Eye (tissue), 1 donor: ENCODE measurements at places on chromosomes 3 and 15.

DNA sequence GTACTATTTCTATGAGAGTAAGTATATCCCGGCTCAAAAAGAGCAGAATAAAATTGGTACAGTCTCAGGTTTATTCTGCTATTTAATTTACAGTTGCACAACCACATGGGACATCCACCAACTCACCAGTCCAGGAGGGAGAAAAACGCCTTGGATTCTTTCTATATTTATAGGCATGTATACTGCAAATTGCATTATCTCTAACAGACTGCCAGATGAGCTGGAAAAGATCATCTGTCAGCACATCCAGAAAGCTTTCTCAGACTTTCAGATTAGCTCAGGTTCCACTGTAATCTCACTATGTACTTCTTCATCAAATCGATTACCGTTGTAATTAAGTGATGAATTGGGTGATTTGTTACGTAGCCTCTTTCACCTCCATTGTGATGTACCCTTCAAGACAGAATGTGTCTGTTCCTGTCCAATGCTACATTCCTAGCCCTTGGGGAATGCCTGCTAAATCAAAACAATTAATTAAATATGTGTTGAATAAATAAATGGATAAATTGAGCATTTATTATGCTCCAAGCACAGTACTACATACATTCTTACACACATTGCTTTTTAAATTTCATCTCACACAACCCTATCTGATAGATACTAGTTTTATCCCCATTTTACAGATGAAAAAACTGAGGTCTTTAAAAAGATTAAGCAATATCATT is 38.1 kb upstream of the TMC3 start:
- peak; percentile 19 for DNase-seq

DNA sequence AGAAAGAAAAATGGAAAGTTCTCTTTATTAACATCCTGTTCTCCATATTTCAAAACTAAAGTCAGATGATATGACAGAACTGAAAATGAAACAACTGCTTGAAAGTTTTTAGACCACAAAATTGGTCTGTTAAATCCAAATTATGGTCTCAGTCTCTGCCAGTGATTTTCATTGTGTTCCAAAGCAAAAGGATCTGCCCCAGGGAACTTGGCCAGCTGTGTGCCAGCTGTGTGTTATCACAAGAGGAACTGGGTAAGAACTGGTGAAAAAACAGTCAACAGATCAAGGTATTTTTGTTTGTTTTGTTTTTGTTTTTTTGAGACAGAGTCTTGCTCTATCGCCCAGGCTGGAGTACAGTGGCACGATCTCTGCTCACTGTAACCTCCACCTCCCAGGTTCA is 323.3 kb downstream of the CTNNB1 start:
- DNase-seq, result no peak

GRCh38 chr3:24191801-24192403 is 246.8 kb downstream of the NR1D2 start:
- DNase-seq, result no peak

- no peak for DNase-seq
These were observed 153.2 kb downstream of the UNC13C start for GRCh38 chr15:54131410-54131809.

DNA sequence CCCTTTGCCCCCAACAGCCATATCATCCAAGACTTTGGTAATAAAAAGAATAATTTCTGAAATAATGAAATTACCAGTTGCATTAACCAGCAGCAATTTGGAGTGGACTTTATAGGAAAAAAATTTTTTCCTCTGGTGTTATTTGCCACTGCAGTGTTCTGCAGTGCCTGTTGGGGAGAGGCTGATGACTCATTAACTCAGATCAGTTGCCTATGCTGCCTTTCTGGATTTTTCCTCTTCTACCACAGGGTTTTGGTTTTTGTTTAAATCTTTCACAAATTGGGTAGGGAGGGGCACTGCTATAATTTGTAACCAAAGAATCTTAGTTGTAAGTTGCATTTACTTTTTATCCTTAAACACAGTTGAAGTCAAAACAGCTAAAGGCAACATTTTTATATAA is 22.7 kb downstream of the ATP6V1A start:
- DNase-seq, result no peak

- no peak for DNase-seq
These were observed 20.6 kb upstream of the IL20RB start for GRCh38 chr3:136937175-136937574.

- no peak for DNase-seq
These were observed 10.0 kb upstream of the INO80 start for GRCh38 chr15:41125931-41126642.

DNA sequence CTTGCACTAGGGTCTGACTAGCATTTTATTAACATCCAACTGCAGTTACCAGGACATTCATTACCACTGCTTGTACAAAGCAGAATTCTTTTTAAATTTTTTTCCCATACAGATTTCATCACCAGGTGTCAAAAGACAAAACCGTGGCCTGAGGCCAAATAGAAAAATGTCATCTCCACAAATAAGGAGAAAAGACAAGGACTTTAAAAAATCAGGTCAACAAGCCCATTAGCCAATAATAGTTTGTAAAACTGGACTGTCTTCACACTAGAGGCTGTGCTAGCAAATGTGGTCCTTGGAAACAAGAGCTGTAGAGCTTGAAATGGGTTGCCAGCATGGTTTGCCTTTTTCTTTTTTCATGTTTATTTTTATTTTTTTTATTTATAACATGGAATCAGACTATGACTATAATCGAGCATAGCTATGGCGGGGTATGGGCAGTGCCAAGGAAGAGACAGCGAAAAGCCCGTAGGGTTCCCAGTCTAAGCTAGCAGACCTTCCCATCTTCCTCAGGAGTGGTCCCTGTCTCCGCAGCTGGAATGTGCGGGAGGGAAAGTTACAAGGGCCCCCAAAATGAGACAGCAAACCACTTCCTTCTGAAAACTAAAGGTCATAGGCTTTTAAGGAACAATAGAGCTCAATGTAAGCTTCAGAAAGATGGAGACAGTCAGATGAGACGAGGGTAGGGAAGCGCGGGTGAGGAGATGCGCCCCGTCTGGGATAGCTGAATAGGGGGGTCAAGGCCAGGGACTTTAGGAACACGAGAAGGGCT is 1.5 kb downstream of the PTPN9 start:
- DNase-seq, result no peak
